ENCODE measurements at places on chromosomes 7 and 10. TPM values are rescaled to one million over a fixed set of nuclear protein-coding genes. Genes with fewer than 3 reads are reported as not detected.

The EPDR1 gene
- total RNA-seq = 58.1 TPM

DNA sequence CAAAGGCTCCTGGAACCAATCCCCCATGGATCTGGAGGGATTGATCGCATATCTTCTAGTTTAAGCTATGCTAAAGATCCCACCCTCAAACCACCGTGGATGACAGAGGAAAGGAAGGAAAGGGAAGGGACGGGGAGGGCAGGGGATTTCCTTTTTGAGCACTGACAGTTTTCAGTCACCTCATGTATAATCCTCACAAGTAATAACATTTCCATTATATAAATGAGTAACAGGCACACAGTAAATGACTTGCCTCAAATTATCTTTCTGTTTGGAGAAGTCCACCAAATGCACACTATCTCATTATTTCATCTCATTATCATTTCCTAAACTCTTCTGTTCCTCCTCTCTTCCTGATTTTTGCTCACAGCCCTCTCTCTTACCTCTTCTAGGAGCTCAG, 127.1 kb upstream of the AOAH start:
- no peak for DNase-seq

The HOGA1 gene
- not detected for total RNA-seq

GRCh38 chr7:71404726-71405345, 272.9 kb downstream of the GALNT17 start:
- no peak for DNase-seq

The NKX1-2 gene
- not detected for total RNA-seq

GRCh38 chr10:95716866-95717265, 23.1 kb upstream of the TCTN3 start:
- no peak for DNase-seq

The IQUB gene
- total RNA-seq = 0.08 TPM

- DNase-seq = no peak
Measured at GRCh38 chr10:47152861-47153349, 147.1 kb upstream of the GDF10 start.

The VENTX gene
- not detected for total RNA-seq

DNA sequence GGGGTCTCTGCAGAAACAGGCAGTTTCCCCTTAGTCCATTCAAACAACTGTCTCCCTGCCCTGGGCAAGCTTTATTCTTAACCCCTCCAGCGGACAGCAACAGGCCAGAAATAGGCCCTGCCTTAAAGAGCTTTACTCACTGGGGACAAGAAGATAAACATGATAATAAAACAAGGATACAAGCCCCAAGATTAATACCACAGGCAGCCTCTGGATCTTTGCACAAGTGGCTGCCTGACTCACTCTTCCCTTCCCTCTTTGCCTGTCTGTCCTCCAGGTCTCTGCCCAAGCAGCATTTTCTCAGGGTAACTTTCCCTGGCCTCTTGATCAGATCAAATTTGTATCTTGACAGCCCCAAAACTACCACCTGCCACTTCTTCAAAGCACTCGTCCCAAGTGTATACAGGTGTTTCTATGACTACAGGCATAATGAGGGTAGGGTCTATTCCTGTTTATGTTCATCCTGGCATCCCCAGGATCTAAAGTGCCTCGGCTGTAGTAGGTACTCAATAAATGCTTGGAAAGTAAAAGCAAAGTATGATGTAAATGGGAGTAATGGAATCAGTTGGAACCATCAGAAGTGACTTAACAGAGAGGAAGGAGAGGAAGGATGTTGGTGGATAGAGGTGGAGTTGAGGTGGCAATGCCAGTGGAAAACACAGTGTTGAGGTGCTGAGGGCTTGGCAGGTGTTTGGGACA, 7.0 kb upstream of the CAMK2G start:
- DNase-seq = no peak

- DNase-seq = peak; percentile 26
Measured at GRCh38 chr7:7772397-7772821, 54.0 kb upstream of the RPA3 start.

- no peak for DNase-seq
Measured at GRCh38 chr7:140049339-140050024, 13.3 kb downstream of the PARP12 start.

The ITIH2 gene
- not detected for total RNA-seq

GRCh38 chr7:130996833-130997231, 262.8 kb upstream of the KLF14 start:
- DNase-seq = no peak

The SPDYE2 gene
- not detected for total RNA-seq

DNA sequence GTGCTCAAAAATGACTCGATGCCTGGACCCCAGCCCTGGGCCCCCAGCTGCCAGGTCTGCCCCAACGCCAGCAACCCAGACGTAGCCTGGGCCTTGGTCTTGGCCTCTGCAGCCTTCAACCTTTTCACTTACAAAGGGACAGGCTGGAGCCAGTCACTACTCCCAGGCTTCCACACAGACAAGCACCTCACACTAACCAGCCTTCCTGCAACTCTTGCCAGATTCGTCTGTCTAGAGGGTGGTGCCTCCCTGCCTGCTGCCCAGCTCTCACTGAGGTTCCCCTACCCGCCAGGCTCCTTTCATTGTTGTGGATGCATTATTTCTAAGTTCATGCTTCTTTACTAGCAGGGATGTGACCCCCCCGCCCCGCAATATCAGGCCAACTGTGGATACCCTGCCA, 56.3 kb downstream of the NUDCD3 start:
- no peak for DNase-seq

The PALD1 gene
- total RNA-seq = not detected

- DNase-seq = no peak
Measured at GRCh38 chr7:111085356-111085755, 5.6 kb upstream of the LRRN3 start.

DNA sequence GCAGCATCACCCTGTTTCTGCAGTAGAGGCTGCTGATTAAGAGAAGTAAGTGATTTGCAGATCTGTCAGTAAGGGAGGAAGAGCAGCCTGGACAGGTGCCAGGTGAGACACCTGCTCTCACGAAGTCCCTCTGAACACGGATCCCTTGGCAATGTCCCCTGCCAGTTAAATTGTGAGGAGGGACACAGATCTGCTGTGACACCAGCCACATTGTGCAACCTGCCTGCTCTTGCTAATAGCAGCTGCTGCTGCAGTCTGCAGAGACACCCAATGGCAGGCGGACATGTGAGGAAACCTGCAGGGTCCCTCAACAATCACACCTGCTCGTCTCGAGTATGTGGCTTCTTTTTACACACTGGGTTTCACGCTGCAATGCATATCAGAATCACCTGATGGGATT, 31.9 kb downstream of the ANXA11 start:
- DNase-seq = no peak

GRCh38 chr7:81284576-81284975, 365.7 kb upstream of the SEMA3C start:
- no peak for DNase-seq

- DNase-seq = no peak
Measured at GRCh38 chr10:67803588-67804394, 34.2 kb downstream of the DNAJC12 start.

The SAP25 gene
- total RNA-seq = 0.60 TPM

GRCh38 chr7:85185424-85186082, 1.3 kb downstream of the SEMA3D start:
- DNase-seq = peak; percentile 66

DNA sequence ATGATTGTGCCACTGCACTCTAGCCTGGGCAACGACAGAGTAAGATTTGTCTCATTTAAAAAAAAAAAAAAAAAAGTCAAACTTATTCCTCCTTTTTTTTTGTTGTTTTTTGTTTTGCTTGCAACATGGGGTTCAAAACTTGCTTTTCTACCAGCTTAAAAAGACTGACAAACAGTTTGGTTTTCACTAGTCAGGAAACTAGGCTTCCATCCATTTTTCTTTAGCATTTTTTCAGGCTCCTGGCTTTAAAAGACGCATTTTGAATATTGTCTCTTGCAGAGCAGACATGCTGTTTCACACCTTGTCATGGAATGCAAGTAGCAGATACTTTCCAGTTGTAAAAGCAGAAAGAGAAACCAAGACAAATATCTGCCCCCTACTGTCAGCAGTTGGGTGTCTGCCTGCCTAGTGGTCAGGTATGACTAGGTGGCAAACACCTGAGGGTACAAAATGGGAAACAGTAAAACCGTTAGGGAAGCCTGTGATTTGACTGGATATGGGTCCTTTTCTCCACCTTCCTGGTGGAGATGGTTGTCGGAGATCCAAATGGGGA, 139.9 kb downstream of the CCDC71L start:
- no peak for DNase-seq

DNA sequence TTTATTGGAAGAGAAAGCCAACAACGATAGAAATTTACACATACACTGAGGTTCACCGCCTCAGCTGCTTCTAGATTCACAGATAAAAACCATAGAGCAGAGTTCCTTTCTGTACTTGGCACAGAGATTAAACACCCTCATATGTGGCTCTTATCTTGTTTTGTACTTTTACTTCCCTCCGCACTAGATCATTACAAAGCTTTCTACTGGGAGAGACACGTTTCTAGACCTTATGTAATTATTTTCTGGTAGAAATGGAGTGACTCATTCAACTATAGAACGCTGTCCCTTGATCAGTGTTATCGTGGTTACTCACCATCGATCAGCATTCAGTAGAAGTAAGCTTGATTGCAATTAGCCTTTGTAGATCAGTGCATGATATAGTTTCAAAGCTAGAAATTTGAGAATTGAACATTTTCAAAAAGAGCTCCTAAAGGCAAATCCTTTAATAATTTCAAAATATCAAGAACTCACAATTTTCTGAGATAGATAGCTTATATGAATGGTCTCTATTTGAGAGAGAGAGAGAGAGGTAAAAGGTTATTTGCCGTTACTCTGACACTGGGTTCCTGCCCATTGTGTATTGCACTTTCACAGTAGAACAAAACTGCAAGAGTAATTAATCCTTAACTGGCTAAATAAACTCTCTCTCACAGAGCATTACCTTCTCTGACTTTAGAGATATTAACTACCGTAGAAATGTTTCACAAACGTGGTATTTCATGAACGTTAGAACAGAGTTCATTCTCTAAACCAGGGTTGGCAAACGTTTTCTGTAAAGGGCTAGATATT, 26.1 kb upstream of the DNAJC1 start:
- DNase-seq = no peak

The POLR2J2 gene
- total RNA-seq = 1.3 TPM

DNA sequence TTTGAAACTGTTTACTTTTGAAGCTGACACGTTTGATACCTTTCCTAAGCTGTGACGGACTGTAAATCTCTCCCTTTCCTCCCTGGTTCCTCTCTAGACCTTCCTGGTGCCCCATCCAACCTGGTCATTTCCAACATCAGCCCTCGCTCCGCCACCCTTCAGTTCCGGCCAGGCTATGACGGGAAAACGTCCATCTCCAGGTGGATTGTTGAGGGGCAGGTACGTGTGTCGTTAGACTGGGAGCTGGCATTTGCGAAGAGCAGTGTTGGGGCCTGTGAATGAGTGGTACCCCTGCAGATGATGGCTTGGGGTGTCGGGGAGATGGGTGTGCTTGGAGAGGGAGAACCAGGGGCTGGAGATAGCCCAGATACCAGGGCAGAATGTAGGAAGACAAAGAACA, 602.7 kb upstream of the FOXK1 start:
- no peak for DNase-seq

- DNase-seq = no peak
Measured at GRCh38 chr7:25726781-25727311, 425.2 kb upstream of the NFE2L3 start.

The H2BK1 gene
- not detected for total RNA-seq

The NEUROD6 gene
- total RNA-seq = not detected

DNA sequence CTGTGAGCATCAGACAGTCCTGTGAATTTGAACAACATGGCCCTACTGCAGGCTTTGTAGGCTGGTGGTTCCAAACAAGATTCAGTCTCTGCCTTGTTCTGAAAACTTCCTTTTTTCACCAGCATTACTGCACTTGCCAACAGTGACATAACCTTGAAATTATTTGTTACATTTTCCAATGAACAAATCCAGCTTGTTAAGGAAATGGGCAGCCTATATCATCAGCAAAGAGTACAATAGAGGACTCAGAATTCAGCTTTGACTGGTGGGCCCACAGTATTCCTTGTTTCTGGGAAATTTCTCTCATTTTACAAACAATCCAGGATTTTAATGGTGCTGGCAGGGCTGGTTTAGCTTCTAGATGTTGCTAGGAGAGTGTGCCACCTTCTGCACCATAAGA, 703.7 kb upstream of the FZD8 start:
- no peak for DNase-seq

- no peak for DNase-seq
Measured at GRCh38 chr7:47181746-47182361, 400.1 kb downstream of the TNS3 start.

The SEMA3C gene
- 28.6 TPM for total RNA-seq

- peak; percentile 55 for DNase-seq
Measured at GRCh38 chr7:2477447-2478398, 1.5 kb upstream of the GRIFIN start.
